ENCODE measurements at places on chromosomes 3 and 15.

DNA sequence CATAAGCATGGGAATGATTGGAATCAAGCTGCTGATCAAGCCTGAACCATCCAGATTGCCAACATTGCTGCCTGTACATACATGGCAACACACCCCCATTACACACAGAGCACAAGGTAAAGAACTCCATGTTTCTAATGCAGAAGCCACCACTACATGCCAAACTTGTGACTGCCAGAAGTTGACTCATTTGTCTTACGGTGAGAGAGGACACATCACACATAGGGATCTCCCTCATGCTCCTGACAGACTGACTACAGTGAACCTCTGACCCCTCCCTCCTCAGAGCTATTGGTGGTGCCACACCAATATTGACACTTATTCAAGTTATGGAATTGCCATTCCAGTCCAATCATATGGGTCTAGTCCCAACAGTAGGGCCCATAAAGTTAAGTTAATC is 42.3 kb downstream of the EFHB start:
- no peak for DNase-seq

GRCh38 chr3:5134019-5134391 is 11.9 kb downstream of the ARL8B start:
- no peak for DNase-seq

DNA sequence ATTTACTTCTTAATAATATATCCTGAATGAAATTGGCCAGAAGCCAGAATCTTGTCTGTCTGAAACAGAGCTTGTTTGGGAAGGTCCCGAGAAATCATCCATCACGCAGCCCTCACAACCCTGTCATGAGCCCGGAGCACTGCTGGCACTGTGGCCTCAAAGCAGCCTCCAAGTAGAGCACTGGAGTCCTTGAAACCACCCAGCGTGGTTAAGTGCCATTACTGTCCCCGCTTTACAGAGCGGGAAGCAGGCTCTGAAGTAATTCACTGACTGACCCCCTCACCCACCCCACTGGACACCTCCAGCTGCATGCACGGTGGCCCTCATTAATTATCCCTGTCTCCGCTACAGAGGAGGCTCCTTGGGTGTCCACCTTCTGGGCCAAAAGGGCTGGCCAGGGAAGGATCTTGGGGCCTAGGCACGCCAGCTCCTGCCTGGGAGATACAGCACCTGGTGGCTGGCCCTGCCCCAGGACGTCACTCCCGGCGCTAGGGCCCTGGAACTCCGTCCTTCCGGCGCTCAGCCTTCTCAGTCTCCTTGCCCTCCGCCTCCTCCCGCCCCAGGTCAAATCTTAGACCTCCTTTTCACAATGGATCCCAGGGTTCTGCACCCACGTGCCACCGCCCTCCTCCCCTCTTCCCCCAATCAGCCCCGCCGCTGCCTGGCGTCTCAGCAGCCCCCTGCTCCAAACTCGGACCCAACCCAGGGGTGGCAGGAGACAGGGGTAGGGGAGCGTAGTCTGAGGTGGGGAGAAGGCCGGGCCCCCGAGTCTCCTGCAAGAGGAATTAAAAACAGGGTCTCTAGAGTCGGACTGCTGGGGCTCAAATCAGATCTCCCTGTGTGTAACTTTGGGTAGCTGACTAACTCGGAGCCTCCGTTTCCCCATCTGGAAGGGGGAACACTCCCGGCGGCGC is 1.1 kb downstream of the TKT start:
- DNase-seq: no peak

DNA sequence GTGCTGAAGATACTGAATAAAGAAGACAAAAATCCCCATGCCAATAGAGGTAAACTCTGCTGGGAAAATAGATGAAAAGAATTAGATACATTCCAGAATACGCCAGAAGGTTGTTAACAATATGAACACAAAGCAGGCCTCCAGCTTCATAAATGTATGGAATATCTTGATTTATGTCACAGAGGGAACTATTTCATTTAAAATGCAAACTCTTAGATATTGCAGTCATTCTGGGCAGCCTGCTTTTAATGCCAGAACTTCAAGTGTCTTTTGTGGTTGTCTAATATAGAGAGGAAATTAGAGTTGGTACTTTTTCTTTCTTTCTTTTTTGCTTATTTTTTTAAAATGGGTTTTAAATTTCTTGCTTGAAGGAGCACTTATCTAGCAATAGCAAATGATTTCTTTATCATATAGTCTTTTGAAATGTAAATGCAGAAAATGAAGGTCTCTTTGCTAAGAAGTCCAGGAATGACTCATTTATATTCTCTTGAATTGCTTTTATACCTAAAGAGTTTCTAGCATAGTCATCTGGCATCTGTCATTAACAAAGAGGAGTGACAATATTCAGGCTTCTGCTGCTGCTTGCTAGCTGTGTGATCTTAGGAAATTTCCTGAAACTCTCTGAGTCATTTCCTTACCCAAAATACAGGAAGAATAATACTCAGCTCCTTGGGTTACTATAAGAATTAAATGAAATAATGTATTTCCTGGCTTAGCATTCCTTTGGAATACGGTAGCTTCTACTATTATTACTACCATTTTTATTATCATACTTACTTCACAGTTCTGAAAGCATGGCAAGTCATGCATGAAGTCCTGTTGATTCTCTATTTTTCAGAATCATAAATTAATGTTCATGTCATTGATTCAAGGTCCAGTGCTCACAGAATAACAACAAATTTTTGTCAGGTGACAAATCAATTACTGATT is 527.6 kb downstream of the DIPK2A start:
- DNase-seq: no peak

GRCh38 chr3:20396335-20396734 is 210.3 kb upstream of the SGO1 start:
- DNase-seq: no peak

DNA sequence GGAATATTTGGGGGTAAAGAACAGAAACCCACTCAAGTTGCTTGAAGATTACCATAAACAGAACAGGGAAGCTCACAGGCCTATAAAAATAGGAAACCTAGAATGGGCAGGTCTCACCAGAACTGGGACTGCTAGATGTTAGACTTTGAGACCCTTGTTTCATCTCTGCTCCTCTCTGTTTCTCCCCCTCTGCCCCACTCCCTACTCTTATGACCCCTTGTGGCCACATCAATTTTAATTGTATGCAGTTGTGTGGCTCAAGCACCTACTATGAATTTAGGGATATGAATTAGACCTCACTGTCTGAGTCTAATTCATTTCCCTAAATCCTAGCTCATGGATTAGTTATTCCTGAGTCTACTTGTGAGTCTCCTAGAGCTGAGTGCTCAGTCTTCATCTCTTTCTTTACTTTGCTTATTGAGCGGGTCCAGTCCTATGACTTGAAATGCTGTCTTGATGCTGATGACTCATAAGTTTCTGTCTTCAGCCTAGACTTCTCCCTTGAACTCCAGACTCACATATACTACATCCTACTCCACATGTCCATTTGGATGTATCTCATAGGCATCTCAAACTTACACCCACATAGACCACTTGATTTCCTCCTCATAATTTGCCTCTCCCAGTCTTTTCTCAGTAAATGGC is 78.7 kb downstream of the ITPR1 start:
- DNase-seq: no peak

DNA sequence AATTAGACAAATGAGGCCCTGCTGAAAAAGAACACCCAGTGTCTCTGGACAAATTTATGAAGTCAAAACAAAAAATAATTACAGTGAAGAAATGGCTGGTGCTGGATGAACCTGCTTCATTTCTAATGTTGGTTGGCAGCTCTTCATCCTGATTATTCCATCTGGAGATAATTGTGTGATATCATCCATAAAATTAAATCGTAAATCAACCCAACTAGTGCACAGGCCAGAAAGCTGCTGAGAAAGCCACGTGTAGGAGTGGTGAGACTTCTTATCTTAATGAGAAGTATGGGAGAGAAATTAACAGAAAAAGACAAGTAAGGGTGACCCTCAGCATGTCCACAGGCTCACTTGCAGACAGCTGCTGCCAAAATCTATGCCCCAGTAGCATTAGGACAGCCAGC is 465.2 kb upstream of the TGFBR2 start:
- peak; percentile 19 for DNase-seq

GRCh38 chr3:141151439-141151838 is 80.2 kb upstream of the PXYLP1 start:
- DNase-seq: no peak

DNA sequence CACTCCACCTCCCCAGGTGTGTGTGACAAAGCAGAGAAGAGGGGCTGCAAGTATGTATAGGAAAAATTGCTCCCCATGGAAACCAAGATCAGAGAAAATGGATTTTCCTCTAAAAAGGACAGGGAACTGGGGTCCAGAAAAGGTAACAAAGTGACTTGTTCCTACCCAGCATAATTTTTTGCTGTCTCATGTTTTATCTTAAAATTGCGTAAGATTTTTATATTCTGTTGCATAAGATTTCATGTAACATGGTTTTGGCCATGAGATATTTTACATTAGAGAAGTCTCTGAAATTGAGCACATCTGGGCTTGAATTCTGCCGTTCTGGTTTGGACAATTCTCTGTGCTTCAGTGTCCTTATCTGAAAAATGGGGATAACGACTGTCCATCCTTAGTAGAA is 335.7 kb upstream of the RORA start:
- DNase-seq: no peak

DNA sequence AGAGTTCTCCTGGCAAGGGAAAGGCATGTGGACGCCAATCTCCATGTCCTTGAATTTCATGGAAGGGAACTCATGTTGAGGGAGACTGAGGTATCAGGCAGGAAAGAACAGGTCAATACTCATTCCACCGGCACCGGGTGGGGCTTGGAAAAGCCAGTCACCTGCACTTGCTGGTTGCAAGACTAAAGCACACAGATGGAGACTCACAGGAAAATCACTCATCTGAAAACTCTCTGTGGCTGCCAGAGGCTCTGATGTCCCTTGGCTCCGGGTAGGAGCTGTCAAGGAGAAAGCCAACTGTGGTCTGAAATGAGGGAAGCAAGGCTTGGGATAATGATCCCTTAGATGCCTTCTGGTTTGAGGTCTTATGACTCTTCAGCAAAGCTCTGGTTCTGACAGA is 8.7 kb upstream of the CGNL1 start:
- no peak for DNase-seq

GRCh38 chr15:44034933-44035624 is 160.0 kb downstream of the FRMD5 start:
- no peak for DNase-seq
